HT1080 (cell line): ENCODE measurements at places on chromosomes 11 and 22. TPM values are rescaled to one million over a fixed set of nuclear protein-coding genes. Genes with fewer than 3 reads are reported as not detected.

The RBMXL2 gene
- total RNA-seq: not detected in 2 replicates

The OR52A1 gene
- not detected in 2 replicates for total RNA-seq

The ARHGAP32 gene
- 8.1 and 9.6 TPM in 2 replicates for total RNA-seq

The SLC25A45 gene
- 1.4 and 1.9 TPM in 2 replicates for total RNA-seq

The DEFB131B gene
- not detected in 2 replicates for total RNA-seq

The ASCC2 gene
- total RNA-seq: 48.0 and 49.1 TPM in 2 replicates

The CHRNA10 gene
- total RNA-seq: 0.43 and 2.5 TPM in 2 replicates

The LMO2 gene
- 0.11 and 1.5 TPM in 2 replicates for total RNA-seq

The TMX2 gene
- total RNA-seq: 161 and 179 TPM in 2 replicates

The KRTAP5-1 gene
- not detected in 2 replicates for total RNA-seq

The BTBD18 gene
- not detected in 2 replicates for total RNA-seq

The GAL gene
- not detected in 2 replicates for total RNA-seq

The GTSE1 gene
- 33.2 and 34.2 TPM in 2 replicates for total RNA-seq

The ABTB2 gene
- total RNA-seq: 3.8 and 4.0 TPM in 2 replicates

The PDGFD gene
- total RNA-seq: not detected in 2 replicates

The HYLS1 gene
- total RNA-seq: 21.3 and 23.9 TPM in 2 replicates

The CLCF1 gene
- total RNA-seq: 7.5 and 9.3 TPM in 2 replicates

The ASCL2 gene
- total RNA-seq: not detected in 2 replicates

The PRR33 gene
- not detected in 2 replicates for total RNA-seq

The SYT8 gene
- not detected in 2 replicates for total RNA-seq

The UPB1 gene
- total RNA-seq: not detected in 2 replicates

The FERMT3 gene
- total RNA-seq: 1.5 and 2.0 TPM in 2 replicates

The A4GALT gene
- 6.9 and 7.3 TPM in 2 replicates for total RNA-seq

The OR8G1 gene
- total RNA-seq: not detected in 2 replicates

The PHF5A gene
- 147 and 167 TPM in 2 replicates for total RNA-seq
